Stimulated activated CD4-positive, alpha-beta T cell treated with anti-CD3 and anti-CD28 coated beads, Interleukin-2, amount 100 ng/mL, for 4 hours (primary cell): ENCODE measurements at places on chromosomes 4 and X.

DNA sequence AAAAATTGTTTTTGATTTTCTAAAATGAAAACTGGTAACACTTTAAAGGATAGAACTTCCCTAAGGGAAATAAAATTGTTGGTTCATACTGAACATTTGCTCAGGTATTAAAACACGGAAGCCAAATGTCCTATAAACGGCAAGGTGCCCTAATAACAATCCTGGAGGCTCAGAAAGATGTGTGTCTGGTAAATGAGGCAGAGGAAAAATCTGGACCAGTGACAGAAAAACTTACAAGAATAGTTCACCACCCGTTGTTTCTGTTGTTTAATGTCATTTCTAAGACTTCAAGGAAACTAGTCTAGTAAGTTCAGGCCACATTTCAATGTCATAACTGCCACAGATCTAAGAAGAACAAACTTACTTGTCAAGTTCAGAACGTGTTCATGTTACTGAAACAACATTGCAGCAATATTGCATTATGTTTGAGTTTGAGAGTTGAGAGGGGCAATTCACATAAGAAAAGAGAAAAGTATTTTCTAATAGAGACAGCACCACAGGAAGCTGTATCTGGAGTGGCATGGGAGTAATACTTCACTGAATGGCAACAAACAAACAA is 476.6 kb downstream of the GRXCR1 start:
- no peak for DNase-seq

DNA sequence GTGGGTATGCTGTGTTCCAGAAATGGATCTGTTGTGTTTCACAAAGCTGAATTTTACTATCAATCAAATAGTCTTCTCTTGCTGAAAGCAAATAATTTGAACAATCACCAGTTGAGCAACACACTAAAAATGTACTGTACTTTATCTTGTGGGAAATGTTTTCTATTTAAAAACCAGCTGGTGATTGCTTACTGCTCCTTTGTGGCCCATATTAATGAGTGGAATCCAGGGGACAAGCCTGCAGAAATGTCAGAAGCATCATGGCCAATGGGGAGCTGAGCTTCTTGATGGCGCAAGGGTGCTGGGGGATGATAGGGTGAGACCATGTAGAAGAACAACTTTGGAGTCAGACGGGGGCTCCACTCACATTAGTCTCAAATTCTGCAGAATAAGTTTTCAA is 346.2 kb downstream of the ARHGAP10 start:
- no peak for DNase-seq

- no peak for DNase-seq
These were observed 53.8 kb downstream of the TNIP2 start for GRCh38 chr4:2702361-2702760.

GRCh38 chr4:76203541-76203940 is 10.1 kb downstream of the SCARB2 start:
- DNase-seq, result no peak

- no peak for DNase-seq
These were observed 23.5 kb downstream of the GAB3 start for GRCh38 chrX:154727418-154727817.

DNA sequence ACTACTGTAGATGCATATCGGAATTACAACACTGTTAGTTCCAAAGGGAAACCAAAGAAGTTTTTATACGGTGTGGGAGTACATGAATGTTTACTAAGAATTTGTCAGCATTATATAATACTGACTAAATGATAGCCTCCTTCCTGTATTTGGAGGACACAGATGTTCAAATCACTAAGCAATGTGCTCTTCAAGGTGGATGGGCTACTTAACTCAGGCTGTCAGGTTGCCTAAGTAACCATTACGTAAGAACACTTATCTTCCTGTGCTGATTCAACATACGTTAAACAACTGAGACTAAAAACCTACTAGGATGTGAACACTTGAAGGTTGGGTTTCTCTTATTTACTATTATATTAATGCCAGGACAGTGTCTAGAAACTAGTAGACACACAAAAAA is 81.9 kb upstream of the HPGD start:
- no peak for DNase-seq

DNA sequence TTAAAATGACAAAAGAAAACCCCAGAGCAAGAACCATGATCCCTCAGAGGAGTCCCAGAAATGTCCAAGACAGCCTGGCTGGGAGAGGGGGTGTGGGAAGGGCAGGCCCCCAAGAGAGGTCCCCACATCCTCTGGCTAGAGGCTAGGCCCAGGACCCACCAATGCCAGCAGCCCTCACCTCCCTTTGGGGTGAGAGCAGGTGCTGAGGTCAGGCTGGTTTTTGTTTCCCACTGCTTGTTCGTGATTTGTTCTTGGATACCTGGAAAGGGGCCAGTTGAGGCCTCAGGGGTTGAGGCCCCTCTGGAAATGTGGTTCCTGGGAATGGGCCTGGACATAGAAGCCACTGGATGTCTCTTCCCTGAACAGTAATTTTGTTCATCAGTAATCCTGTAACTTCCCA is 2.3 kb upstream of the GRSF1 start:
- no peak for DNase-seq

GRCh38 chr4:121706595-121707021 is 9.8 kb upstream of the ANXA5 start:
- DNase-seq, result no peak

DNA sequence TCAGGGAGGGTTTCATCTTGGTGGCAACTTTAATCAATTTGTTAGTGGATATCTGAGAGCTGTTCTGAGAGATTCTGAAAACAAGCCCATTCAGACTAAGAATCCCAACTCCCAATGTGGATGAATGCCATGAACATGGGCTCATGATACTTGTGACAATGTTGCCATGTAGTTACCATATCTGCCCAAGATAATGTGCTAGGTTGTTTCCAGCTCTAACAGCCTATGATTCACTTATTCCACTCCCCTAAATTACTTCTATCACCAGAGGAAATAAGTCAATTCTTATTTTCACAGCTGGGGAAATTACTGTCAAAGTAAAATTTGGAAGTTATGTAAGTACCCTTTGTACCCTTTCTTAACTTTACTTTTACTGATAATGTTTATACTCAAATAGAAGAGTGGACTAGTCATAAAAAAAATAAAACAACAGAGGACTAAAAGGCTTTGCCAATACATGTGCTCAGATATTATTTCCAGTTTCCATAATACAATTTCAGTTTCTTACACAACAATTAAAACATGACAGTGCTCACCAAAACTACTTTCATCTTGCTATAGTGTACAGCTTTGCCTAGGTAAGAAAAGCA is 1101.7 kb upstream of the INTU start:
- no peak for DNase-seq
